HAP-1 (cell line): ENCODE measurements at places on chromosomes 5 and 9.
A peak's percentile ranks its signal among the peaks of the same experiment; 100 is the strongest.

GRCh38 chr9:68597362-68597997 is 56.8 kb upstream of the TMEM252 start:
- DNase-seq, result no peak

DNA sequence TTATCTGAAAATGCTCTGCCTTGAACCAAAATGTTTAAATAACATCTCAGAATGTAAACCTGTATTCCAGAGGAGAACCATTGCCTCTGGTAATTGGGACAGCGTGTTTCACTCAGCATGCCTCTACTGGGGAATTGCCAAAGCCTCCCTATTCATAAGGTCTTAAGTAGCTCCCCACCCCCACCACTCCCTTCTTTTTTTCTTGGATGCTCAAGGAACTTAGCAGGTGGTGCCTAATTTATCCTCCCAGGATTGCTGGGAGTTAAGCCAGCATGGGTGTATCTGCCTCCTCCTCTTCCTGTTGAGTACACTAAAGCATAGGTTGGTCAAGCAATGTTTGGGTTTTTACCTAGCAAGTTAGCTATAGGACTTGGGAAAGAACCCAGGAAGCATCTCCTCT is 220.2 kb downstream of the DMAC1 start:
- peak; percentile 4 for DNase-seq

GRCh38 chr5:150762211-150762610 is 3.4 kb upstream of the DCTN4 start:
- no peak for DNase-seq

DNA sequence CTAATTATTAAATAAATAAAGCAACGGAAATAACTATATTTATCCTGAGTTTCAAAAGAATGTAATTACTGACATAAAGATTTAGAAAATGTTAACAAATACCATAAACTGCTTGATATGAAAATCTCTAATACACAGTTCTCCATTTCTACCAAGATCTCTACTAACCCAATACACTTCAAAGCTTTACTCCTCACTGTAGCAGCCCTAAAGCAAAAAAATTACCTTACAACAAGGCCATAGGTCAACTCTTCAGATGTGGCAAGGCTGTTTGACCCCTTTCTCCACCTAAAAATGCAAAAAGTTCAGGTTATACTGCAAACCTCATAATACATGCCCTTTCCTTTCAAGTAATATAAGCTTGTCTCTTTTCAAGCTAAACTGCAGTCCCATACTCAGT is 96.7 kb downstream of the UGCG start:
- no peak for DNase-seq

DNA sequence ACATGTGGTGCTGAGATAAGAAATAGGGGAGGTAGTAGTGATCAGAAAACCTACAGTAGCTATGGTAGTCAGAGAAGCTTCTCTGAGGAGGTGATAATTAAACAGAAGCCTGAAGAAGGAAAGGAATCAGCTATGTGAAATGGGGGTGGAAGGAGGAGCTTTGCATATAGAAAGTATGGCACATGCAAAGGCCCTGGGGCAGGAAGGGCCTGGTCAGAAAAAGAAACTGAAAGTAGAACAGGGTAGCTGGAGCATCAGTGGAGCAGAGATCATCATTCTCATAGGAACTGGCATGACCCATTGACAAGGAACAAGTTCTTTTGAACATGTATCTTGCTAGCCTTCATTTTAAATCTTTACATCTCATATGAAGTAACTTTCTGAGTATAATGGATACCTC is 80.7 kb upstream of the ADRA1B start:
- no peak for DNase-seq

GRCh38 chr5:160312960-160313727 is 780 bp upstream of the CCNJL start:
- DNase-seq, result peak; percentile 10

GRCh38 chr5:173629628-173630027 is 13.2 kb upstream of the BOD1 start:
- DNase-seq, result no peak

- no peak for DNase-seq
Measured at GRCh38 chr9:115230924-115231515, 113.1 kb upstream of the TNC start.

GRCh38 chr5:38500573-38501260 is 55.7 kb downstream of the LIFR start:
- DNase-seq, result no peak

DNA sequence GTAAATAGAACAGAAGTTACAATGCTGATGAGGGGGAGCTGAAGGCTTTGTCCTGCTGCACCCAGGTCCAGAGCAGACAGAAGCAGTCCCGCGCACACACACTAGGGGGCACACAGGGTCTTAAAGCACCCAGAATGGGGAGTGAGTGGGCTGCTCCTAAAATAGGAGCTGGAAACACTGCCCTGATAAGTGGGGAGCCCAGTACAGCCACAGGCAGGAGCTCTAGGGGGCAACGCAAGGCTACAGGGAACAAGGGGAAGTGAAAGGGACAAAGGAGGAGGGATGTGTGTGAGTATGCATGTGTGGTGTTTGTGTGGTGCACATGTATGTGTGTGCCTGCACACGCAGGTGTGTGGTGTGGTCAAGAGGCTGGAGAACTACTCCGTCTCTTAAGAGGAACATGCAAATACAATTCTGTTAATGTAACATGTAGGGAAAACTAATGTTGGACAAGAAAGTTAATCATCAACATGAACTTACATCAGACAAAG is 191.5 kb downstream of the ROR2 start:
- DNase-seq, result peak; percentile 82

- DNase-seq, result peak; percentile 16
Measured at GRCh38 chr9:114746591-114747346, 59.1 kb downstream of the TNFSF15 start.

DNA sequence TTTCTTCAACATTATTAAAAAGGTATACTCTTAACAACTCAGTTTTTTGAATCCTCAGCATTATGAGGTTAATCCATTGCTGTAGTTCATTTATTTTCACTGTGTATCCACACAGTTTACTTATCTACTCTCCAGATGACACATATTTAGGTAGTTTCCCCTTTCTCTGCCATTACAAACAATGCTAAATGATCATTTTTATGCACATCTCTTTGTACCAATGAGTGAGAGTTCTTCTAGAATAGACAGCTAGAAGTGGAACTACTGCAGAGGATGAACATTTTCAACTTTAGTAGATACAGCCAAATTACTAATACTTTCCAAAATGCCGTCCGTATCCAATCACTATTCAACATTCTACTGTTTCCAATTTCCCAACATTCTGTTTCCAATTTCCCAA is 11.5 kb downstream of the AFF4 start:
- no peak for DNase-seq

DNA sequence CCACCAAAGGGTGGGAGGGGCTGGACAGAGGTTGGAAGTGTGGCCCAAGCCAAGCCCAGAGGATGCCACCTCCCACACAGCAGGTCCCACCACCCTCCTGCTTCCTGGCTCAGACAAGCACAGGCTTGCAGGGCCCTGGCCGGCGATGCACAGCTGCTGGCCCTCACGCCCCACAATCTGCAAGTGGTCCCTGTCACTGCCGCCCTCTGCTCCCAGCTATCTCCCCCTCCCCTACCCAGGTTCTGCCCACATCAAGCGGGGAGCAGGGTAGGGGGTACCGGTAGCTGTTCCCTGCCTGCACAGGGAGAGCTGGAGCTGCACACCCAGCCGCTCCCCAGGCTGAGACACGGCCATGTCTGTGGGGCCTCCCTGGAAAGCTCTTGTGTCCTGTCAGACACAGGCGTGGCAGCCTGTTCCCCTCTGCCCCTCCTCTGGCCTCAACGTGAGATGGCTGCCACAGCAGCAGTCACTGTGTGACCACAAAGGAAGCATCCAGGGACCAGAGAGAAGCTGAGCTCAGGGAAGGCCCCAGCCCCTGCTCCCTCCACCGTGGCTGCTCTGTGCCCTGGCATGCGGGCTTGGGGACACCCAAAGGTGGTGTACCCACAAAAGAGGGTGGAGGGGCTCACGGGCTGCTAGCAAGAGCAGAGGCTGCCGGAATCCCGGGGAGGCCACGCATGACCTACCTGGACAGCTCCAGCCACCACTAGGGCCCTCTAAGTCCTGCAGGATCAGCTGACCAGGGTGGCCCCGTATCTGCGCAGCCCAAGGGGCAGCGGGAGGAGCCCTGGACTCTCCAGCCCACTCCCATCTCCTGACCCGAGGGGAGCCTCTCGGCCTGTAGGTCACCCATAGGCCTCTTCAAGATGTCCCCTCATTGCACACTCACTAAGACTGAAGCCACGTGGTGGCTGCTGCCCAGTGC is 10.9 kb upstream of the ZDHHC11 start:
- DNase-seq, result no peak

DNA sequence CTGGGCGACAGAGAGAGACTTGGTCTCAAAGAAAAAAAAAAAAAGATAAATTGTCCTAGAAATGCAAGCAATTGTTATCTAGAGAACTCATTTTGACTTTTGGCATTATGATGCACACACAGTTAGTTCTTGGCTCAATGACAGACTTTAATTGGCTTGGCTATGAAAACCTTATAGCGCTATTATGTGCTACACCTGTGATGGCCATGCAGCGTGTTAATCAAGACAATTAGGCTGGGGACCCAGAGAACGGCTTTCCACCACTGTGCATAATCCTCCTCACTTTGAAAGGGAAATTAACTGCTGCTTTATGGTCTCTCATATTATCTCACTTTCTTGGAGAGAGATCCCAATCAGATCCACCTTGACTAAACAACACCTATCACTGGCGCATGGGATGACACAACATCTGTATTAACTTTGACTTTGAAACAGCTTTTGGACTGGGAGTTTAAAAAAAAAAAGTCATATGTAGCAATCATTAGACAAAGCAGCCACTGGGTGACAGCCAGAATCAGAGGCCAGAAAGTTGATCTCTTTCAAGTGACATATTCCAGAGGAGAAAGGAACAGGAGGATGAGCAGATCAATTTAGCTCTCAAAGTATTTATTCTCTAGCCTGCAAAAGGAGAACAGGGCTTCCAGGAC is 132.5 kb downstream of the PPP2R2B start:
- DNase-seq, result peak; percentile 68

DNA sequence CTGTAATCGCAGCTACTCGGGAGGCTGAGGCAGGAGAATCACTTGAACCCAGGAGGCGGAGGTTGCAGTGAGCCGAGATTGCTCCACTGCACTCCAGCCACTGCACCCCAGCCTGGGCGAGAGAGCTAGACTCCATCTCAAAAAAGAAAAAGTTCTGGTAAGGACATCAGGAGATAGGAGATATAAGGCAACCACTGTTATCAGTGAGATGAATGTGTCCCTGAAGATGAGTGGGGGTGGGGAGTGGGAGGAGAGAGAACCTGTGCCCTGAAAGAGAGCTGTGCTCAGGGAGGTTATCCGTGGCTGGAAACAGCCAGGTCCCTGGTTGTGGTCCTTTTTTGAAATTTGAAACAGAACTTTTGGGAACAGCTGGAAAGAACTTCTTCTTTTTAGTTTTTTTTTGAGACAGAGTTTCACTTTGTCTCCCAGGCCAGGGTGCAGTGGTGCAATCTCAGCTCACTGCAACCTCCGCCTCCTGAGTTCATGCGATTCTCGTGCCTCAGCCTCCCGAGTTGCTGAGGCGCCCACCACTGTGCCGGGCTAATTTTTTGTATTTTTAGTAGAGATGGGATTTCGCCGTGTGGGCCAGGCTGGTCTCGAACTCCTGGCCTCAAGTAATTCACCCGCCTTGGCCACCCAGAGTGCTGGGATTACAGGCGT is 2.6 kb downstream of the PTPA start:
- DNase-seq, result no peak

DNA sequence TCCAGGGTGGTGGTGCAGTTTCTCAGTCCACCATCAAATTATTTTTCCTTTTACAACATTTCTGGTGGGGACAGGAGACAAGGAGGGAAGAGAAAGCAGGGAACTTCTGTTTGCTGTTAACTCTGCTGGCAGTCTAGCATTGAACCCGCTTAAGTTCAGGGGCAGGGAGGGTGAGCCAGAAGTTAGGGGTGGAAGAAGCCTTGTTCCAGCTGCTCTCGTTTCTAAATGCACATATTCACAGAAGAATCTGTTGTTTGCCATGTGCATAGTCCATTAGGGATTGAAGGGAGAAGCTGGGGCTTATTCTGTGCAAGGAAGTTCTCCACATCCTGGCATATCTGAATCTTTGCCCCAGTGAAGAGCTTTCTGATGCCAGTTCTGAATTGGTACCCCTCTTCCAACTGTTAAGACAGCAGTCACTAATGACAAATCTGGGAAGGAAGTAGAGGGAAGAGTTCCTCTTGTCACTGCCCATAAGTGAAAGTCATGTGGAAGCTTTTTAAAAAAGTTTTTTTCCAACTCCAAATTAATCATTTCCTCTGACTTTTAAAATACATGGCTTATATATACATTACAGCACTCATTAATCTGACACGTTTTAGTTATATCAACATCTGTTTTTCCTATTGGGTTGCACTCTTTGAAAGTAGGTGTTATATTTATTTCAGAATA is 32.6 kb upstream of the ACOT12 start:
- DNase-seq, result no peak

GRCh38 chr9:20085842-20086241 is 297.0 kb upstream of the SLC24A2 start:
- DNase-seq, result no peak

- no peak for DNase-seq
Measured at GRCh38 chr9:2798423-2798822, 45.5 kb downstream of the PUM3 start.

- DNase-seq, result no peak
Measured at GRCh38 chr5:123047706-123048105, 11.2 kb upstream of the PPIC start.

DNA sequence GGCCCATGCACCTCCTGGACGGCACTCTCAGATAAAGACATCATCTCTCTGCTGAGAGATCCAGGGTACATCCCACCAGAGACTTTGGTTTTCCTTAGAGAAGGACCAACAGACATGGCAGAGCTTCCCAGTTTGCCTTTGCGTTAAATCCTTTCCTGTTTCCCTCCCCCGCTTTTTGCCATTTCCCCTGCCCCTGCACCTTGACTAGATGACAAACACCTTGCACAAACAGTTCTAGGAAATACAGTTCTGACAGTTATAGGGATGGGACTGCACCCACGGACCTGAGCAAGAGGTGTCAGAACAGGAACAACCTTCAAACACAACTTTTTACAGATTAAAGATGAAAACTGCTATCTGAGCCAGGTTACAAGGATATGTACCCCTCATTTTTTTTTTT is 288.9 kb downstream of the MSX2 start:
- DNase-seq, result no peak

GRCh38 chr5:83714810-83715209 is 5.8 kb downstream of the HAPLN1 start:
- DNase-seq, result no peak

DNA sequence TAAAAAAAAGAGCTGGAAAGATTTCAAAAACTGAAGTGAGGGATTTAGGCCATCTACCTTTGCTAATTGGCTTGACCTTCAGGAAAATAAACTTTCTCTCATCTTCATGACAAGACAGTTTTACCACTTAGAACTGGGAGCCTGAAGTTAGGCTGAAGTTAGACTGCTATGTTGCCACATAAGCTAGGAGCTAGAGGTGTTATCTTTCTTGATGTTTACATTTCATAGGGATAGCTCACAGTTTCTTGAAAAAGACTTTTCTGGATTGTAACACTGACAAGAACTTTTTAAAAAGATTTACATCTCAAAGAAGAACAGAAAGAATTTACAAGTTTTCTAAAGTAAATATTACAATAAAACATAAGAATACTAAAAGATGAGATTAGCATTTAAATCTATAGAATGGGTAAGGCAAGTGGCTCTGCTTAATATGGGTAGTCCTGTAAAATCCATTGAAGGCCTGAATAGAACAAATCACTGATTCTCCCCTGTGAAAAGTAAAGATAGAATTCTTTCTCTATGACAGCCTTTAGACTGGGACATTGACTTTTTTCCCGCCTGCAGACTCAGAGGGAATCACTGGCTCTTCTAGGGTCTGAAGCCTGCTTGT is 1665.4 kb upstream of the CDH9 start:
- DNase-seq, result no peak
